ENCODE measurements at places on chromosomes 12 and 14.

DNA sequence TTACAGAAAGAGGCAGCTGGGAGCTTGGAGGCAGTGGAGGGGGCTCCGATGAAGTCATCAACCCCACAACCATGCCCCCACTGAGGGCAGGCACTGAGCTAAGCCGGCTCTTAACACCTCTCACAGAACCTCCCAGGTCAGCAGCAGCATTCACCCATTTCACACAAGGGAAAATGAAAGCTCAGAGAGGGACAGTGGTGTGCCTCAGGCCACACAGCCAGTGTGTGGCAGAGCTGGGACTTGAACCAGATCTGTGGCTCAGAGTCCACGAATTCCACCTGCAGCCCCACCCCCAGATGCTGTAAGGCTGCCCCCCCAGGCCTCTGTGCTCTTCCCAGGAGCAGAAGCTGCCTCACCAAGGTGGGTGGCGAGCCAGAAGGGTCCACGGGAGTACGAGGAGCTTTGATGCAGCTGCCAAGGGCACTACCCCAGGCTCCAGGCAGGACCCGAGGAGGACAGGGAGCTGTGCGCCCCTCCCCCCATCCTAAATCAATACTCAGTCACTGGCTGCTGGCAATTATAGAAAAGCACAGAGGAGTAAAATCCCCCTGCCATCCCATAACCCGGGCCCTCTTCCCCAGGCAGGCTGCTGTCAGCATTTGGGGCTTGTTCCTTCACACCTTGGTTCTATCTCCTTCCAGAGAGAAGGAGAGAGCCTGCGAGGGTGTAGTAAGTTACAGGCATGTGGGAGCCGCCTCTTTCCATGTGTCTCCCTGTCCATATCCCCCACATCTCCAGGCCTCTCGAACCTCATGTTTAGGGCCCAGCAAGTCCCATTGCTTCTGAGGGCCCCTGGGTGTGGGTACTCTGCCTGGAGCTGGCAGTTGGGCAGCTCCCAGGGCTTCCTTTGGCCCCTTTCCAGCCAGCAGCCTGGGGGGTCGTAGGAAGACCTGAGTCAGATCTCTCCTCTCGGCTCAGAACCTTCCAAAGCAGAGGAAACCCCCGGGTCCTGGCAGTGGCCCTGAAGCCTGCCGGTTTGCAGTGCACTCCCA lies 47.6 kb downstream of the FAM222A start:
- DNase-seq, result no peak

DNA sequence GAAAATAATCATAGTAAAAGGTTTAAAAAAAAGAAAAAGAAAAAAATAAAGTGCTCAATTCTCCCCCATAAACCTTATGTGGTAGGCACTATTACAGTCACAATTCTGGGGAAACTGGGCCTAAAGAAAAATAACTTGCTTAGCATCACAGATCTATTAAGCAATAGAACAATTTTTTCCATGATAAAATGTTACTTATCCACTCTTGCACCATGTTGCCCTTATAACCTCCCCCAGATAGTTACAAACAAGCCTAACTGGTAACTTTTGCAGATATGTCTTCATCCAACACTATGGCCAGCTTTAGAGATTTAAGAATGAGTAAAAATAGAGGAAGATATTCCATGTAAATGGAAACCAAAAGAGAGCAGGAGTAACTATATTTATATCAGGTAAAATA lies 164.8 kb downstream of the DUSP6 start:
- DNase-seq, result no peak

DNA sequence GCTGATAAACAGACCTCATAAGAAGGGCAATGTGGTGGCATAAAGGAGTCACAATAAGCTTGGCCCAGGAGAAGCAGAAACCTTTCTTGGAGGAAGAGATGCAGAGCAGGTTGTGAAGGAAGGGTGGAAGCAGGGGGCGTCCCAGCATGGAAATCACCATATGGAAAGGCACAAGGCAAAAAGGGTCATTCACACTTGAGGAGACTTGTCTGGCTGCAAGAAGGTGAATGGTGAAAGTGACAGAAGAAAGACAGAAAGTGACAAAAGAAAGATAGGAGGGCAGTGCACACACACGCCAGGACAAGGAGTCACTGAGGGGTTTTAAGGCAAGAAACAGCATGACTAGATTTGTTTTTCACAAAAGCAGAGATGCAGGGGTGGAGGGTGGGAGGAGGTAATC lies 38.3 kb downstream of the GALNT4 start:
- DNase-seq, result no peak

DNA sequence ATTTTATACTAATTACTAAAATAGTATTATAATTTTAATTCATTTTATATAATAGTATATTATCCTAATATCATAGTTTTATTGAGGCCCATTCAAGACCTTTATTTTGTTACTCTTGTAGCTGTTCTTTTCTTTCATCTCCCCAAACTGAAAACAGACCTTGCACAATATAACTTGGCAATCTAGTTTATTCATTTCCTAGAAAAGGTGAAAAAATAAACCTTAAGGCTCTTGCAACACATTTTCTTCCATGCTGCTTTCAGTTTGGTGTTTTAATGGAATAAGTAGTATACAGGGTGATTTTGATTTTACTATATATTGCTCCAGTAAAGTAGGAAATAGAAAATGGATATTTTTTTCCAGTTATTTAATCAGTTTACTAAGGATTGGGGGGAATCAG lies 174.0 kb downstream of the SLC2A13 start:
- no peak for DNase-seq

GRCh38 chr14:23409966-23410635 lies 2.0 kb upstream of the MYH6 start:
- no peak for DNase-seq

DNA sequence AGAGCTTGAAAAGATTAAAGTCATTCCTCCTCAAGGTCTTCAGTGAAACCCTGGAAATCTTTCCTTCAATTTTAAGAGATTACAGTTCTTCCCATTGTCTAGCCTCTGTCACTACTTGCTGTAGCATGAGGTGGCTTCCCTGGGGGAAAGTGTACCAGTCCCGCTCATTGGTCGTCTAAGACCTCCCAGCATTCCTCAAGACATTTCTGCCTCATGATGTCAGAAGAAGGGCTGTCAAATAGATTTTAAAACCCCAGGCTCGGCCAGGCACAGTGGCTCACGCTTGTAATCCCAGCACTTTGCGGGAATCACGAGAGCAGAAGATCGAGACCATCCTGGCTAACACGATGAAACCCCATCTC lies 46.7 kb downstream of the SMUG1 start:
- DNase-seq, result no peak

GRCh38 chr12:46303039-46303666 lies 34.3 kb upstream of the SLC38A1 start:
- no peak for DNase-seq

DNA sequence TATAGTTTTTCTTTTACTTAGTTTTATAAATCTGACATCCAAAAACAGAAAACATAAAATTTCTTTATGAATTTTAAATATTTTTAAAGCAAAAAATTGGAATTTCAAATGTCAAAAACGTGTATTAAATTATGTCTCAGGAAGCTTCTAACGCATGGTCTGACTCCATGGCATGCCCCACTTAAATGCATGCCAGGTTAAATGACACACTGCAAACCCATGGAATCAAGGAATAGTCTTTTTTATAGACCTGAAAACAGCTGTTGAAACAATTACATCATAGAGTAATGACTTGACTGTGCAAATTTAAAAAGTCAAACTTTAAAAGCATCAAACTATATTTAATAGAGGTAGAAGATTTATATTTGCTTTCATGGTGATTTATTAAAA lies 96.1 kb upstream of the DACT1 start:
- no peak for DNase-seq

GRCh38 chr12:107884769-107885694 lies 110.5 kb downstream of the ASCL4 start:
- DNase-seq, result no peak

DNA sequence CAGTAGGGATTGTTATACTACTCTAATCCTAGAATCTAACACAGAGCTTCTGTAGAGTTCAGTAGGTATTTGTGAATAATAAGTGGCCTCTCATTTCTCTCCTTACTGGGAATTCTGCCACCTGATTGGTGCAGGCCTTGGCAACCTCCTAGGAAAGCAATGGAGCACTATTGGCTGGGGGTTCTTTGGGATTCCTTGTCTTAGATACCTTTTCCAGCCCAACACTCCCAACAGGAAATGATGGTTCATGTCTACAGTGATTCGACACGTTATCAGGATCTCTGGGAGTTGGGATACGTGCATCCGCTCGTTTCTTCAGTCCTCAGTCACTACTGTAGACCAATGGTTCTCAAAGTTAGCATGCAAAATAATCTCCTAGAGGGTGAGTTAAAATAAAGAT lies 67.4 kb downstream of the ELK3 start:
- DNase-seq, result no peak

GRCh38 chr12:91109148-91109564 lies 2.1 kb downstream of the LUM start:
- no peak for DNase-seq

- DNase-seq, result no peak
These were observed 11.7 kb downstream of the ZCCHC8 start for GRCh38 chr12:122489038-122489437.

DNA sequence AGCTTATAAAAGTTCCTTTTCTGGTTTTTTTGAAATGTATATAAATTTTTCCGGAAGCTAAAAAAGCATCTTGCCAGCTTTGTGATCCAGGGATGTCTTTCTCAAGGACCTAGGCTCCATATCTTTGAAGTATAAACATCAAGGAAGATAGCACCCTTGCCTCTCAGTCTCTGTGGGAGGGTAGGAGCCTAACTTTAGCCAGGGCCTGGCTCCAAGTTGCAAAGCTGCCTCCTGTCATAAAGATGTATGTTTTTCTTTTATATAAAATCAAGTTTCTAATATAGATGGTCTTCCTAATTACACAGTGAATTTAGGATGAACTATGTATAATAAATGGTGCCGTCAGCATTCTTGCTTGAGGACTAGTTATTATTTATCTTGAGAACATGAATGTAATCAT lies 612.6 kb upstream of the USP15 start:
- no peak for DNase-seq

DNA sequence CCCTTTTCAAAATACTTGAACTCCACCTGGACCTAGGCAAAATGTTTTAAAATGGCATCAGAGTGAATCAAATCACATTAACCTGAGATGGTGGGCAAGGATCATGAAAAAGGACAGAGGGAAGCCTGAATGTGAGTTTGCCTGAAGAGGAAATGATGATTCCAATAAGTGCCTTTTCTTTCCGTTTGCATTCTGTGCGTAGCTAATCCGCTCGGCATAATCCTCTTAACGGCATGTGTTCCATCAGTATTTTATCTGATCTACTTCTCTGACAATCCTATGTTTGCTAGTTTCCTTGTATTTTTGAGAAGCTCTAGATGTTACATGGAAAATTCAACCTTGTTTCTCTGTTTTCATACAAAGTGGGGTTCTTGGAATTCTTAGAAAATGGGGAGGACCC lies 354.6 kb downstream of the NRXN3 start:
- no peak for DNase-seq

GRCh38 chr14:34643361-34643760 lies 13.4 kb upstream of the SNX6 start:
- DNase-seq, result no peak

- no peak for DNase-seq
These were observed 3.1 kb downstream of the KRT82 start for GRCh38 chr12:52402873-52403540.

Measured in hypothalamus (tissue), 51 donors.